HT-29 (cell line): ENCODE measurements at places on chromosomes 7 and 10. TPM values are rescaled to one million over a fixed set of nuclear protein-coding genes. Genes with fewer than 3 reads are reported as not detected.

ZNF853 gene
- total RNA-seq: 0.31 TPM in 1 of 2 replicates, not detected in the other

ECHDC3 gene
- 0.70 and 2.6 TPM in 2 replicates for total RNA-seq

GALNT11 gene
- 21.6 and 29.0 TPM in 2 replicates for total RNA-seq

BICC1 gene
- total RNA-seq: not detected in 2 replicates

MSS51 gene
- 0.64 and 1.1 TPM in 2 replicates for total RNA-seq

PMPCB gene
- total RNA-seq: 41.1 and 43.7 TPM in 2 replicates

PSD gene
- 0.18 and 0.47 TPM in 2 replicates for total RNA-seq

IKZF1 gene
- total RNA-seq: not detected in 2 replicates
